Skin of body (tissue), 3 donors: ENCODE measurements at places on chromosomes 2 and 18. TPM values are rescaled to one million over a fixed set of nuclear protein-coding genes. Genes with fewer than 3 reads are reported as not detected.

GRCh38 chr2:66445076-66445924 lies 10.4 kb downstream of the MEIS1 start:
- DNase-seq = no peak

Gene GALNT5
- total RNA-seq = 8.3 TPM

GRCh38 chr2:28004086-28004485 lies 113.6 kb downstream of the BABAM2 start:
- no peak for DNase-seq

Gene DSG2
- 23.3 TPM for total RNA-seq

DNA sequence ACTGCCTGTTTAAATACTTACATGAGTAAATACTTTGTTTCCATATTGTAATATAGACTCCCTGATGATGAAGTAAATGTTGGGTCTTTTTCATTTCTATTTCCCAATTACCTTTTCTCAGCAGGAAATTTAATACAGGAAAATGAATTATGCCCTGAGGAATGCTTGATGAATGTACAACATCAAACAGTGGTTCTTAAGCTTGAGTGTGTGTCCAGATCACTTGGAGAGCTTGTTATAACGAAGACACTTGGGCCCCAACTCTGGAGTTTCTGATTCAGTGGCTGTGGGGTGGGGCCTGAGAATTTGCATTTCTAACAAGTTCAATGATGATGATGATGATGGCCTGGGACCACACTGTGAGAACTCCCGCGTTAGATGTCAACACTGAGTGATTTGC lies 7.1 kb upstream of the ME2 start:
- no peak for DNase-seq

Gene PRPF40A
- 96.8 TPM for total RNA-seq

DNA sequence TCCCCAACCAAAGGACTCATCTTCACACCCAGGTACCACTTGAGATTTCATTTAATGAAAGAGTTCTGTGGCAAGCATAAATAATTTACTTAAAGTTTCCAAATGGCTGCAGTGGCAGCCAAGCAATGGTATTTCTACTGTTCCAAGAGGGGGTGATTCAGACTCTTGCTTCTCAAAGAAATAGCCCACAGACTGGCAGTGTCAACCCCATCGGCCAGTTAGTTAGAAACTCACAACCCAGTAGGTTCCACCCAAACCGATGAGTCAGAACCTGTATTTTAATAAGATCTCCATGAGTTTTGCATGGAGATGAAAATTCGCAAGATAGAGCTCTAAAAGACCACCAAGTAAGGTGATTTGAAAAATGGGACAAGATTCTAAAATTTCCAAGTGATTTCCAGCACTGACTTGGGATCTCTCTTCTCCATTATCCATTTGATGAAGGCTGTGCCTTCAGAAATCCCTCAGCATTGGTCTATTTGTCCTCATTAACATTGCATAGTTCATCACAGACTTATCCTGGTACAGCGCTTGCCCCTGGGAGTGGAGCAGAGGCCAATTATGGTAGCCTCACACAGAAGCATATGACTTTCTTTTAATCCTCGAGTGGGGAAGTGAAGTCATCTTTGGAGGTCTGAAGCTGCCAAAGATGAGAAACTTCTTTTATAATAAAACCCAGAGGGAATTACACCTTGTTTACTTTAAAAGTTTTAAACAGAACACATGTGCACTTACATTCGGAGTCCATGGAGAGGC lies 361.4 kb upstream of the ID2 start:
- DNase-seq = no peak

DNA sequence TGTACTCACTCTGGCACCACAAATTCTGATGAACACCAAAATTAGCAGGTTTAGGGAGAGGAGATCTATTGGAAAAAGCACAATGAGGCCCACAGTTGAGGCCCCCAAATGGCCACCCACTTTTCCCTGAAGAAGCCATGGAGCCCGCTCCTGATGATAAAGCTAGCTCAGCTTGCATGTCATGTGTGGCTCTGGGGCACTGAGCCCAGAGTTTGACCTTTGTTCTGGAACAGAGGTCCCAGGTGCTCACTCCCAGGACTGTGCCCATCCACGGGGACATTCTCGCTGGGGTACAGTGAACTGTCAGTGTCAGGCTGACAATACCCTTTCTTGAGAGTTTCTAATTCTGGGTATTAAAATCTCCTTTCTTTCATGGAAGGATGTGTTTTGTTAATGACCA lies 36.2 kb downstream of the XDH start:
- no peak for DNase-seq
